BJ (cell line): ENCODE measurements at places on chromosomes 1 and 21.
A peak's percentile ranks its signal among the peaks of the same experiment; 100 is the strongest.

- DNase-seq, result no peak
These were observed 4.9 kb upstream of the OMA1 start for GRCh38 chr1:58551186-58552140.

- no peak for DNase-seq
These were observed 868 bp downstream of the PPP1R12B start for GRCh38 chr1:202349206-202349928.

DNA sequence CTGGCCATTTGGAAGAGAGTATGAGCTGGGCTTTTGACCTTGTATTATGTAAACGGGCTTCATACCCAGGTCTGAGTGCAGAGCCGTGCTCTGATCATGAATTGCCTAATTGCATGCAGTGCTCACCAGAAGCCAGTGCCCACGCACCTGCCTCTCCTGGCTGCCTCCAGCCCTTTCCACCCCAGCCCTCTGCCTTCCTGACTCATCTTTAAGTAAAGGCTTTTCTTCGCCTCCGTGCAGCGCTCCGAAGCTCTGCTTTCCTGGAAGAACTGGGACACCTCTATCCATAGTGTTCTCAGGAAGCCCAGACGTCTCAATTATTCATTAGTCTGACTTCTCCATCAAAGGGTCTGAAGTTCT is 413.7 kb downstream of the PTPRU start:
- no peak for DNase-seq

- DNase-seq, result no peak
These were observed 41.0 kb downstream of the ABCA4 start for GRCh38 chr1:94079989-94080388.

- no peak for DNase-seq
These were observed 13.0 kb upstream of the MIIP start for GRCh38 chr1:12006167-12006921.

DNA sequence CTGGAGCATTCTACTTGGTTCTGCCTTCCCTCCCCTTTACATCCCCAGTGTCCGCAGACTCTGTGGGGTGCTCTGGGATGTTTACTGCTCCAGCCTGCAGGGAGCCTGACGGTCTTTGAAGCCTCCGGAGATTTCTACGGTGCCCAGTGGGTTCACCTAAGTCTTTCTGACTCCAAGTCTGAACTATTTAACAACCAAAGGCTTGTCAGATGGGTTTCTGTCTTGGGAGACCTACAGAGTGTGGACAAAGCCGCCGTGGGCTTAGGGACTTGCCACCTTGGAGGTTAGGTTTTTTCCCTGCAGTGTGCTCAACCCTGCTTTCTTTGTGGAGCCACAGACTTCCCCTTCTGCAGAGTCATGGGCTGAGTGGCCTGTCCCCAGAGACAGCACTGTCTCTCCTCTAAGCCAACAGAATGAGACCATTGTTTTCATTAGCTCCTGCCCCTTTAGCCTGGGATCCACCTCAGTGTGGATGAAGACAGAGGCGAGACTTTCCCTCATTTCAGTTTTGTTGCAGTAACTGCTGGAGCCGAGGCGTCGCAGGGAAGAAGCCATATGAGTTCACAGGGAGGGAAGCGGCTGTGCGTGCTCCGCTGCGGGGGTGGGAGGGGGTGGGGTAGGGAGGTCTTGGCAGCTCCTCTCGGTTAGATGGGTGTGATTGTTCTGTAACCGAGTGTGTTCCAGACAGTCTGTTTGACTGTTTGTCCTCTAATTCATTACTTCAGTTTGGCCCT is 120.7 kb downstream of the CNIH3 start:
- no peak for DNase-seq

- no peak for DNase-seq
These were observed 22.9 kb downstream of the SIM2 start for GRCh38 chr21:36721817-36722216.

- DNase-seq, result no peak
These were observed 23.2 kb downstream of the CRCT1 start for GRCh38 chr1:152537496-152537895.

DNA sequence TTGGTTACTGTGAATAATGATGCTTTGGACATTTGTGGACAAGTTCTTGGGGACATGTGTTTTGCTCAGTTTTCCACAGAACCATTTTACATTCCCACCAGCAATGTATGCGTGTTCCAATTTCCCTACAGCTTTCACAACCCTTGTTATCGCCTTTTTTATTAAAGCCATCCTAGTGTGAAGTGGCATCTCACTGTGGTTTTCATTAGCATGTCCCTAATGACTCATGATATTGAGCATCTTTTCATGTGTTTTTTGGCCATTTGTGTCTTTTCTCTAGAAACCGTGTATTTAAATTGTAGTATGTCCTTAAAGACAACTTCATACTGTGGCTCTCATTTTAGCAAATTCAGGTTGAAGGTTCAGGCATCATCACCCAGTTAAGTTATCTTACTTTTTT is 132.1 kb downstream of the TGFBR3 start:
- no peak for DNase-seq

GRCh38 chr1:2824999-2825398 is 23.5 kb upstream of the TTC34 start:
- no peak for DNase-seq

DNA sequence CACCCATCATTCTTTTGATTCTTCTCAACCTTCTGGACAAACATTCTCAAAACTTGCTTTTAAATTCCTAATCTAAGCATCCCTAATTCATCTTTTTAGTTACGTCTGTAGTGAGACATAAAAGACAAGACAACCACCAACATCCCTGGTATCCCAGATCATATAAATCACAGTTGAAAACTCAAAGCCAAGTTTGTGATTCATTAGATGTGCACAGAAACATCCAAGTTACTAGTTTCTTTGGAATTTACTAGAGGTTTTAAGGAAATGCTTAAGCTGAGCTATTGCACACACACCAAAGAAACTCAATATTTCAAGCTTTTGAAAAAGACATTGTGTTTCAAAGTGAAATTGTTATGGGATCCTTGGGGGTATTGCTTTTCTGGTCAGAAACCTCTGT is 47.6 kb downstream of the ATP6V1G3 start:
- DNase-seq, result peak; percentile 94

- no peak for DNase-seq
These were observed 42.8 kb upstream of the ARTN start for GRCh38 chr1:43890815-43891214.

GRCh38 chr1:167081594-167082156 is 8.5 kb downstream of the GPA33 start:
- no peak for DNase-seq

DNA sequence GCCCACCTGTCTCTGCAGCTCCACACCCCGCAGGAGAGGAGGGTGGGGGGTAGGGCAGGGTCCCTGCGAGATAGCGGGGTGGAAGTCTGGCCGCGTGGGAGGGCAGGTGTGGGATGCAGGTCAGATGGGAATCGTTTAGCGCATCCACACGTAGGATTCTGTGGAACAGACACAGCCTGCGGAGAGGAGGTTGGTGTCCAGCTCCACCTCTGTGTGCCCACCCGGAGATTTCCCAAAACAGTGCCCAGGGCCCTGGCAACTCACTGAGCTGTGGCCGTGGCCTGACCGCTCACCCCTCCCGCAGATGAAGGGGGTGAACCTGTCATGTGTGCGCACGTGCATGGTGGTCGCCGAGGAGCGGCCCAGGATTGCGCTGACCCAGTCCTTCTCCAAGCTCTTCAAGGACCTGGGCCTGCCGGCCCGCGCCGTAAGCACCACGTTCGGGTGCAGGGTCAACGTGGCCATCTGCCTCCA is 46.9 kb downstream of the S100B start:
- DNase-seq, result no peak

- DNase-seq, result no peak
These were observed 350.3 kb downstream of the RWDD3 start for GRCh38 chr1:95584315-95584714.

GRCh38 chr1:20343149-20343937 is 52.7 kb downstream of the VWA5B1 start:
- no peak for DNase-seq

GRCh38 chr1:225617479-225617878 is 35.4 kb downstream of the ENAH start:
- DNase-seq, result no peak

GRCh38 chr1:160578175-160578524 is 1.1 kb downstream of the CD84 start:
- no peak for DNase-seq

GRCh38 chr21:35048183-35048601 is 910 bp downstream of the RUNX1 start:
- DNase-seq, result no peak

DNA sequence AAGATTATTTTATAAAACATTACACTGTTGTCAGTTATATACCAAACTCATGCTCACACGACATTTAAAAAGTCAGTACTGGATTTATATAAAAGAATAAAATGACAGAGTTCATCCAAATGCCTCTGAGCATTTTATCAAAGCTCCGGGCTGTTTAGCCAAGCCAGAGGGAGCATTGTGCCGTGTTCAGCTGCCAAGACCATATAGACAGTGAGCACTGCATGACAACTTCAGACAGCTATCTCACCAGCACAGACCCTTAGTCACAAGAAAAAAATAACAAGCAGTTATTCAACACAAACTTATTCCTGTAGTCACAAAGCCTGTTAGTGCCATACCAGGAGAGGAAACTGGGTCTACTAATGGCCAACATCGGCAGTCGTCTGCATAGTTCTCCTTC is 88.0 kb upstream of the PBX1 start:
- no peak for DNase-seq

GRCh38 chr21:15549671-15550070 is 180.1 kb upstream of the USP25 start:
- no peak for DNase-seq

GRCh38 chr1:55555956-55556725 is 341.0 kb upstream of the USP24 start:
- DNase-seq, result no peak

DNA sequence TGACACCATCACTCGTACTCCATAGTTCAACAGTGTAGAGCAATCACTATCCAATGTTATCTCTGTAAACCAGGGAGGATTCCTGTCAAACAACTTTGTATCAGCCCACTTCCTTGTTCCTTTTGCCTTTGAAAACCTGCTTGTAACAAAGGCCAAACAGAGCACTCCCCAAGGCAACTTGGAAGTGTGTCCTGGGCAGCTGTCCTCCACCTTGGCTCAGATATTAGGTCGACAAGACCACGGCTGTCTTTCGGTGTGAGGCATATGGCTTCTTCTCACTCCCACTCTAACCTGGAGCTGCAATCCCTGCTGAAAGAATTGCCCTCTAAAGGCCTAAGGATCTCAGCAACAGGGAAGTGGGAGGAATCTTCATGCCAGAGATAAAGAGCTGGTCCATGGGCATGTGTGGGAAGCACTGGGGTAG is 66.7 kb downstream of the ITPKB start:
- no peak for DNase-seq

DNA sequence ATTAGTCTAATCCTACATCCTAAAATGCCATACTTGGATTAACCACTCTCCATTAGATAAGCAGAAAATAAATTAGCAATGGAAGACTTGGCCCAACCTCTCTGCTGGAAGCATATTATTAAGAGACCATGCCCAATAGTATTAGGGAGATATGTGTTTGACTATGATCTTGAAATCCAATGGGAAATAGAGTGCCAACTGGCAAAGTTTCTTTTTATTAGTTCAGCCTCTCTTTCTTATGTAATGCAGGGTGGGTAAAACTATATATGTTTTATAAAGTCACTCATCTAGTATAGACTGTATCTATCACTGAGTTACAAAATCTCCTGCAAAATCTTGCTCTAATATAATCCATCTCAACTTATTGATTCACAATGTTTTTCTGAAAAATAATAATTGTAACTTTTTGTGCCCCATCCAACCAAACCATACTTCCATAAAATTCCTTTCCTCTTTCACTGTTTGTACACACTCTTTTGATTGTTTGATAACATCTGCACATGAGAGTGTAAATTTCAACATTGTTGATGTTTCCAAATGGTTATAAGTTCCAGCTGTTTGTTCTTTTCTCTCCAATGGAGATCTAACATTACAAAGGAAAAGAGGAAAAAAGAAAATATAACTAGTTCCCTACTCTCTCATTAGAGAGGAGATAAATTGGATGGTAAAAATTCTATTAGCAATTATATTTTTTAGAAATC is 408.1 kb upstream of the ADGRL2 start:
- no peak for DNase-seq

GRCh38 chr1:233575450-233575849 is 38.5 kb upstream of the KCNK1 start:
- DNase-seq, result no peak

DNA sequence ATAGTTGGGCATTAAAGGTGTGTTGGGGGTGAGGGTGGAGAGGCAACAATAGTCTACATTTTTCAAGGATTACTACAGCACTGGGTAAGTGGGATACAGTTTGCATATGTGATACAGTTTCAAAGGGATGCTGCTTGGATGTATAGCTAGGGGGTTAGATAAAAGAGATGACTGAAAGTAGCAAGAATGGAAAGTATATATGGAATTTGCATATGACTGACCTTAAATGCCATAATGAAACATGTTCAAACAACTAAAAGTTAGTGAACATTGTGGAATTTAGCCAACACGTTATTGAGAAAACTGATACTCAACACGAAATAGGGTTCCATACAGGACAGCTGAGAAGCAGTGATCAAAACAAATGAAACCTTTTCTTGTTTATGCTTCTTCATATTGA is 124.8 kb upstream of the CHRM3 start:
- no peak for DNase-seq

DNA sequence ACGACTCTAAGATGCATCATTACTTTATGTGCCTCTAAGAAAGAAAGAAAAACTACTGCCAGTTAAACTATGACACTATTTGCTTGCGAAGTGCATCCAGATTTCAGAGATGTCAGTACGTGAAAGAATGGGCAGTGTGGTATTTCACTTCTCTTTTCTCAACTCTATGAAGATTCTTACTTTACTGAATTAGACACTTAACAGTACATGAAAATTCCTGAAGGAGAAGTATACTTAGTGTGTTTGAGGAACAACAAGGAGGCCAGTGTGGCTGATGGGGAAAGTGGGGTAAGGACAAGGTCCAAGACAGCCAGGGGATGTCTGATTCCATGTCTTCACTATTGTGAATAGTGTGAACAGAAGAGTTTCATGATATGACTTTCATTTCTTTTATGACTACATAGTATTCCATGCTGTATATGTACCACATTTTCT is 53.9 kb upstream of the HSD17B7 start:
- no peak for DNase-seq

GRCh38 chr1:44236490-44237272 is 23.4 kb downstream of the DMAP1 start:
- no peak for DNase-seq

- no peak for DNase-seq
These were observed 205.0 kb downstream of the KCTD3 start for GRCh38 chr1:215772151-215772550.
